ENCODE measurements at places on chromosomes 5 and 9.
A peak's percentile ranks its signal among the peaks of the same experiment; 100 is the strongest.

DNA sequence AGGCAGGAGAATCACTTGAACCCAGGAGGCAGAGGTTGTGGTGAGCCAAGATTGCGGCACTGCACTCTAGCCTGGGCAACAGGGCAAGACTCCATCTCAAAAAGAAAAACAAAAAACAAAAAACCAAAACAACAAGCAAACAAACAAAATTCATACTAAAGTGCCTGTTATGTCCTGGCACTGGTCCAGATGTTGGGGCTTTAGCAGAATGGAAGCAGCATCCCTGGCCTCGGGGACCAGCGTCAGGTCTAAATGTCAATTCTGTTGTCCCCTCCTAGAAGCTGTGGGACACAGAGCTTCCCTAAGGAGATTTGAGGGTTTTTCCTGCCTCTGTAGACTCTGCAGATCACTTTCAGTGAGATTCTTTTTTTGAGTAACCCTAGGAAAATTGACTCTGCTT, 26.2 kb downstream of the PPARGC1B start:
- no peak for DNase-seq

DNA sequence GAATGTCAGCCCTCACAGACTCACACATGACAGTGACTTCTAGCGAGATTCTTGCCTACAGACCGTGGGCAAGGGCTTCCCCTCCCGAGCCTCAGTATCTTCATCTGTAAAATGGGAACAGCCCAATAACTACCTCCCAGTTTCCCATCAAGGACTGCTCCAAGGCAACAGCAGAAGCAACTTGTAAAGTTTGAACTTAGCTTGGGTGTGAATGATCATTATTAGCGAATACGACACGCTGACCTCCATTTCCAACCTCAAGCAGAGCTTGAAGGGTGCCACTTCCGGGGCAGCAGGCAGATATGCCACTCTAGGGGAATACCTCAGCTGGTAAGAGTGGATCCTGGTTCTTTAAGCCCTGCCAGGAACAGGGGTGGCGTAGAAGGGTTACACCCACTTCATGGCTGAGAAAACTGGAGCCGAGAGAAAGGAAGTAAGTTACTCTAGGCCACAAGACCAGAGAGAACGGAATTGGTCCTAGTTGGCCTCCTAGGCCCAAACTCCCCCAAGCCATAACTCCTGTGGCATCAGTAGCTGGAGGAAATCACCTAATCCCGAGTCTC, 2.0 kb downstream of the RNF44 start:
- DNase-seq = no peak

GRCh38 chr5:148808864-148809642, 17.4 kb upstream of the ADRB2 start:
- DNase-seq = peak; percentile 65

DNA sequence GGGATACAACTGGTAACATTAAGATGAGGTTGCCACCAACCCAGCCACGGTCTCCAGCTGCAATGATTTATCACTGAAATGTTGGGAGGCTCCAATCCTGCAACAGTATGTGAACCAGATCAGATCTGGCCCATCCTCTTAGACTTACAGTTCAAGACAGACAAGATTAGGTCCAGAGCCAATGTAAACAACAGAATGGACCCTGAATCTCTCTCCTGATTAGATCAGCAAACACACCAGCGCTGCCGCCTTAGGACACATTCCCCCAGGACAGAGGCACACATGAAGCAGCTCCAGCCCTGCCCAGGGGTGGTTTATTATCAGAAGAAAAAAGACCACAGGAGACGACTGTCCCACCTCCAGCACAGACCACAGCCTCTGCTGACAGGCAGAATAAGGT, 82.1 kb downstream of the SLIT3 start:
- DNase-seq = no peak

- no peak for DNase-seq
Observed at GRCh38 chr9:100447041-100447440, 20.1 kb downstream of the MSANTD3 start.

DNA sequence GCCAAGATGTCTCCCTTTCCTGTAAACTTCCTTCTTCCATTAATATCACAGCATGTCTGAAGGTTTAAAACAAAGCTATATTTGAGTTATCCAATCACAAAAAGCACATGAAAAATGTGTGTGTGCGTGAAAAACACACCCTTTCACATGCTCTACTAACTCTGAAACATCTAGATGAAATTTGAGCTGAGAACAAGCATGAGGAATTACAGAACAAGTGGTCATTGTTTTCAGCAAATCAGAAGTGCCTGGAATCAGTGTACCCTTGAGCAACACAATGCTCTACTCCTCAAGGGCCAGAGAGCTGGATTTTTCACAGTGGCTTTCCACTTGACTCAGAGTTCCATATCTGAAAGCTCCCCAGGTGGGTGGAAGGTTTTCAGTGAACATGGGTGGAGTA, 255.9 kb downstream of the PSAT1 start:
- DNase-seq = no peak

GRCh38 chr9:35380039-35380438, 109.9 kb upstream of the RUSC2 start:
- no peak for DNase-seq

GRCh38 chr9:132997591-132997990, 19.1 kb downstream of the GFI1B start:
- DNase-seq = no peak

DNA sequence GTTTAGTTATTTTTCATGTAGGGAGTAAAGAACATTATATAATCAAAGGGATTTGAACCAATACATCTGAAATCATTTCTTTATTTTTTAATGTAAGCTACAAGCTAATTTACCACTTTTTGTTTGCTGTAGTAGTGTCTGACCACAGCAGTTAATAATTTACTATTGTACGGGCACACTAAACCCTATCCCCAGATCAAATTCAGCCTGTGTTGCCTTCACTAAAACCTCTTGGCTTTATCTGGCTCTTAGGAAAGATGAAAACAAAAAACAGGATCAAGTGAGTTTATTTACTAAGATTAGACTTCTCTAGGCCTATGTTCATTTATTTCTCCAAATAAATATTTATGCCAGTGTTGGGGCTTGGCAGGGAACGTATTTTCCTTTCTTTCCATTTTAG, 384.1 kb downstream of the EBF1 start:
- DNase-seq = no peak

- DNase-seq = no peak
Observed at GRCh38 chr9:6739218-6739617, 18.6 kb upstream of the KDM4C start.

- DNase-seq = peak; percentile 23
Observed at GRCh38 chr5:172766287-172767108, 4.5 kb downstream of the DUSP1 start.

DNA sequence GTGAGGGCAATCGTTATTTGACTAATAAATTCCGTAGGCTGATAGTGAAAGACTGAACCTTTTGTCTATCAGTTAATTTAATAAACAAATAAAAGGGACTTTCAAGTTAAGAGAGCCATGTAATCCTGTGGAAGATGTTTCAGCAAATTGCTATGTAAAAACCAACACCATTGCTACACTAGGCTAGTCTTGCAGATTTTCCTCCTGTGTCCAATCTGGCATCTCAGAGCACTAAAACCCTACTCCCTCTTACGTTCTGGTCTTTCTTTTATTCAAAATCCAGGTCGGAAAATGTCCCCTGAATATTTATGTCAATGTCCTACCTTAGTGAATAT, 478.8 kb upstream of the TNC start:
- DNase-seq = no peak

- no peak for DNase-seq
Observed at GRCh38 chr5:395921-396530, 47.0 kb upstream of the EXOC3 start.

DNA sequence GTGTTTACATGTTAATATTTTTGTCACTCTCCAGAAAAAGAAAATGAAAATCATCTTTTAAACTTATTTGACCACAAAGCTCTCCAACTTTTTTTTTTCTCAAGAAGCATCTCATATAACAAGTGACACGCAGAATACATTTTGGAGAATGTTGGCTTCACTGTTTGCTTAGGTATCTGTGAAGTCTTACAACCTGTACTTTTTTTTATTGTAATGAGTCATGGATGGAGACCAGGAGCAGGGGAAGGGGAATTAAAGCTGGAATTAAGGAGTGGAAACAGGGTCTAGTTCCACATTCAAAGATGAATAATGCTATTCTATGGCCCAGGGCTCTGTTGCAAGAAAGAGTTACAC, 211.9 kb downstream of the MAN2A1 start:
- DNase-seq = no peak

DNA sequence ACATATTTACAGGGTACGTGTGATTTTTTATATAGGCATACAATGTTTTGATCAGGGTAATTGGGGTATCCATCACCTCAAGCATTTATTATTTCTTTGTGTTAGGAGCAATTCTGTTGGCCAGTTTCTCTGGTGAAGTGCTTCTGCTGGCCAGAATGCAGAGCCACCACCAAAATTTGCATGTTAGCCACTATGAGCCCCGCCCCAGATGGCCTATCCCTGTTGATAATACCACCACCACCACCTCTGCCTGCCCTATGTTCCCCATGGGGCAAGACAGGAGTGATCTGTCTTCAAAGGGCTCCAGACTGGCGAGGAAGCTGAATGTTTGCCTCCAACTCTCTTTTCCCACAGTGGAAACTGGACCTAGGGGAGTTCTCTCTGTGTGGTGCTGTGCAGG, 26.0 kb upstream of the JAK2 start:
- no peak for DNase-seq

GRCh38 chr9:69980041-69980440, 63.6 kb upstream of the MAMDC2 start:
- DNase-seq = no peak

- no peak for DNase-seq
Observed at GRCh38 chr9:77175151-77175550, 2.2 kb upstream of the VPS13A start.

- DNase-seq = peak; percentile 29
Observed at GRCh38 chr9:81396528-81396927, 292.8 kb downstream of the TLE1 start.

Measured in A673 (cell line).